ENCODE measurements at places on chromosomes 1 and 21. TPM values are rescaled to one million over a fixed set of nuclear protein-coding genes. Genes with fewer than 3 reads are reported as not detected.
A peak's percentile ranks its signal among the peaks of the same experiment; 100 is the strongest.

Gene C1orf53
- total RNA-seq = not detected

DNA sequence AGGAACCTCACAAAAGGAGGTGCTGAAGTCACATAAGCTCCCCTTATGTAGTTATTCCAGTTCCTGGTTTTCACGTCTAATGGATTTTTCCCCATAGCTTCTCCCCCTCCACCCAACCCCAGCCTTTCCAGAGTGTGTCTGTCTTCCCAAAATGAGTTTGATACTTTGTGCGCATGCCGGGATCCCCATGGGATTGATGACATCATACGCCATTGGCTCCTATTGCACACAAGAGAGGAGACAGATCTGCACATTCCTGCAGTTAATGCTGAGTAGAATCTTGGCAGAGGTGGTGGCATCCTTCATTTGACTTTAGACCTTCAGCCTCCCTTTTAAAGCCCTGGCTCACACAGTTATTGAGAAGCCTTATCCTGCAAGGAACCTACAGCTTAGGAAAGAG, 71.4 kb downstream of the DDR2 start:
- no peaks in the 10 kb centered on the region for H3K27me3 ChIP-seq
- H3K4me1 ChIP-seq = no peaks in the 10 kb centered on the region
- H3K4me3 ChIP-seq = no peak overlapping the region
- no peaks in the 10 kb centered on the region for H3K36me3 ChIP-seq

Gene RAD54L
- total RNA-seq = 0.80 TPM

GRCh38 chr1:158026651-158027050, 33.2 kb downstream of the KIRREL1 start:
- H3K27ac ChIP-seq = no peak overlapping the region
- H3K27me3 ChIP-seq = peaks cover 2% of the 10 kb centered on the region
- no peaks in the 10 kb centered on the region for H3K4me1 ChIP-seq
- no peak overlapping the region for H3K4me3 ChIP-seq
- no peak for DNase-seq

Gene KRTAP10-2
- not detected for total RNA-seq

DNA sequence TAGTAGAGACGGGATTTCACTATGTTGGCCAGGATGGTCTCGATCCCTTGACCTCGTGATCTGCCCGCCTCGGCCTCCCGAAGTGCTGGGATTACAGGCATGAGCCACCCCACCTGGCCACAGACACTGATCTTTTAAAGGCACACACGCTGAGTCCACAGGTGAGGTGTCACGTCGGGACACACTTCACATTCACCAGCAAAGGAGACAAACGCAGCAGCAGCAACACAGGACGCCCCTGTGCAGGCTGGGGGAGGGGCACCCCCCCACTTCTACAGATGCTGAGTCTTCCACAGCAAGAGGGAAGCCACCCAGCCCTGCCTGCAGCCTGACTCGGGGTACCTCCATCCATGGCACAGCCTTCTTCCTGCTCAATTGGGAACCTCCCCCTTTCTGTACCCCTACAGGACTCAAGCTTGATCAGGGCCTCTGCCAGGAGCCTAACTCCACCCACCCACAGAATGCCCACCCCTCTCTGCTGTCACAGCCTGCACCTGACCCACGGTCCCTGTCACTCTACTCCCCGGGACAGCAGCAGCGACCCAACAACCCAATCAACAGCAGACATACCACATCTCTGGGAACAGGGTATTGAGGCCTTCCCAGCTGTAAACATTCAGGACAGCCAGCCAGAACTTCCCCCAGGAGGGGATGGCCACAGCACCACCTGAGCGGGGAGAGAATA, 9.5 kb downstream of the LSS start:
- H3K4me3 ChIP-seq = no peak overlapping the region
- H3K27me3 ChIP-seq = no peaks in the 10 kb centered on the region
- DNase-seq = no peak
- peaks cover 4% of the 10 kb centered on the region for H3K36me3 ChIP-seq
- no peaks in the 10 kb centered on the region for H3K4me1 ChIP-seq
- H3K27ac ChIP-seq = no peak overlapping the region

- peaks cover 44% of the 10 kb centered on the region for H3K27me3 ChIP-seq
- H3K4me1 ChIP-seq = peaks cover 18% of the 10 kb centered on the region
- no peak overlapping the region for H3K27ac ChIP-seq
- no peak for DNase-seq
- H3K4me3 ChIP-seq = no peak overlapping the region
Measured at GRCh38 chr1:156868341-156868740, 7.7 kb downstream of the NTRK1 start.

- H3K27ac ChIP-seq = no peak overlapping the region
- H3K4me3 ChIP-seq = no peak overlapping the region
- peaks cover 3% of the 10 kb centered on the region for H3K4me1 ChIP-seq
- DNase-seq = no peak
Measured at GRCh38 chr21:38597421-38597820, 99.1 kb upstream of the ERG start.

Gene DNAH14
- total RNA-seq = not detected

DNA sequence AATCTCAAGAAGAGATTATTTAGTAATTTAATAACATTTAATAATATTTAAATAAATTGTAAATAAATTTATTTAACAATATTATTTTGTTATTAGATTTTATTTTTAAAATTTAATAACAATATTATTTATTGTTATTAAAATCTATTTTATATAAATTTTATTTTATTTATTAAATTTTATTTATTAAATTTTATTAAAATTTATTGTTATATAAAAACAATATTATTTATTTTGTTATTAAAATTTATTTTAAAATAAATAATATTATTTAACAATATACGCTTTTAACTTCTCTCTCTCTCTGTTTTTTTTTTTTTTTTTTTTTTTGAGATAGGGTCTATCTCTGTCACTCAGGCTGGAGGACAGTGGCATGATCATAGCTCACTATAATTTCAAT, 347.1 kb upstream of the LRRC7 start:
- no peaks in the 10 kb centered on the region for H3K27me3 ChIP-seq
- H3K4me3 ChIP-seq = no peak overlapping the region
- H3K27ac ChIP-seq = no peak overlapping the region
- no peaks in the 10 kb centered on the region for H3K4me1 ChIP-seq

Gene HOOK1
- 25.2 TPM for total RNA-seq

Gene CLCA1
- total RNA-seq = not detected

- H3K27me3 ChIP-seq = no peaks in the 10 kb centered on the region
- H3K4me1 ChIP-seq = peaks cover 49% of the 10 kb centered on the region
- peak overlapping the region; percentile 91 for H3K4me3 ChIP-seq
- DNase-seq = no peak
Measured at GRCh38 chr1:40384887-40385286, 11.4 kb downstream of the SMAP2 start.

Gene PCSK9
- not detected for total RNA-seq

Gene BARHL2
- total RNA-seq = not detected

- no peak for DNase-seq
- H3K4me3 ChIP-seq = no peak overlapping the region
- no peaks in the 10 kb centered on the region for H3K27me3 ChIP-seq
Measured at GRCh38 chr1:169001353-169001752, 105.1 kb upstream of the ATP1B1 start.

DNA sequence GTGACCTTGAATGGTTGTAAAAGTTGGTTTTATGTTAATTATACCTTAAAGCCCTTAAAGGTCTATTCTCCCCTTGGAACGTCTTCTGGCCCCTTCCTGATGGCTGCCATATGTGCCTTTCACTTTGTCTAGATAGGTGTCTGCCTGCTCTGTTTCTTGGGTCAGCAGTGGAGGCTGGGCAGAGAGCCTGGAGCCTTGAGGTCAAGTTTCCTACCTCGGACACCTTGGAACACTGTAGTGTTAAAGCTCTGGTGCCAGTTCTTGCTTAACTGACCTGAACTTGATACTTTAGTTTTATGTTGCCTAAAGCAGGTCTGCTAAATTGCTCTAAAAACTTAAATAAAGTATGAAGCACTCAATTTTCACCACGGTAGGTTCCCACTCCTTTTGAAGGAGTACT, 86.5 kb downstream of the CDC14A start:
- H3K4me3 ChIP-seq = peak overlapping the region; percentile 29
- H3K36me3 ChIP-seq = peaks cover 21% of the 10 kb centered on the region
- no peak for DNase-seq
- peak overlapping the region; percentile 86 for H3K27ac ChIP-seq
- peaks cover 23% of the 10 kb centered on the region for H3K4me1 ChIP-seq

DNA sequence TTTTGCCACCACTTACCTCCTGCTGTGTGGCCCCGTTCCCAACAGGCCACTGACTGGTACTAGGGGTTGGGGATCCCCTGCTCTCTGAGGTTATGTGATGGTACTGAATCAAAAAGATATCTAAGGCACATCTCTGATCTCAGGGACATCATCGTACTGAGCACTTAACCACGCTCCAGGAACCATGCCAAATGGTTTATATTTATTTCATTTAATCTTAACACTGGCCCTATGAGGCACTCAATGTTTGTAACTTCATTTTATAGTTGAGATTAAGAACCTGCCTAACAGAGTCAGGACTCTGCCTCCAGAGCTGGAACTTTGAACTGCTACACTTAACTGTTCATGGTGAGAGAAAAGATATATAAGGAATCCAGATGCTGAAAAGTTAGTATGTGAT, 98.0 kb upstream of the HP1BP3 start:
- H3K36me3 ChIP-seq = peaks cover 28% of the 10 kb centered on the region
- DNase-seq = no peak
- H3K4me1 ChIP-seq = no peaks in the 10 kb centered on the region
- no peak overlapping the region for H3K4me3 ChIP-seq
- H3K27ac ChIP-seq = no peak overlapping the region

Gene DNAJC6
- 3.3 TPM for total RNA-seq

DNA sequence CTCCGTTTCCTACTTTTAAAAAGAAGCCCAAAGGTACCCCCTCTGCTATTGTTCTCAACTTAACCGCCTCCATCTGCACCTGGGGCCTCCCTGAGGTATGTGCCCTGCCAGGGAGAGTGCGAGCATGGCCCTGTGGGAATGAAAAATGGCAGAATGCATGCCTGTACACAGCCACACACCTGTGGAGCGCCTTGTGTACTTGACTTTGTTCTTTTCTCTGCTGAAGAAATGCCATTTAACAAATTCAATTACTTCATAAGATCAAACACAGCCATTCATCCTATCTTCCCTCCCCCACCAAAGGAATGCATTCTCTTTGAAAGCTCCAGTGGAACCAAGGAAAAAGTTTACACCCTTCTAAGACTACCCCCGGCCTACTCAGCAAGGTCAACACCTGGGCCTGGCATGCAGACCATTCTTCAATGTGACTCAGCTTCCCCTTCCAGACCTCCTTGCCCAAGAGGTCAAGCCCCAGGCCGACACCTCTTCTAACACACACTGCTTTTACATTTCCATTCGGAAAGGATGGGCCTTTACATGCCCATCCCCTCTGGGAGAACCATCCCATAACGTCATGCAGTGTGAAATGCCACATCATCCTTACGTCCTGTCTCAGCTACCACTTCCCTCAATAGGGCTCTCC, 123.7 kb downstream of the SMYD2 start:
- no peaks in the 10 kb centered on the region for H3K4me1 ChIP-seq
- no peak overlapping the region for H3K27ac ChIP-seq
- H3K27me3 ChIP-seq = peaks cover 4% of the 10 kb centered on the region

DNA sequence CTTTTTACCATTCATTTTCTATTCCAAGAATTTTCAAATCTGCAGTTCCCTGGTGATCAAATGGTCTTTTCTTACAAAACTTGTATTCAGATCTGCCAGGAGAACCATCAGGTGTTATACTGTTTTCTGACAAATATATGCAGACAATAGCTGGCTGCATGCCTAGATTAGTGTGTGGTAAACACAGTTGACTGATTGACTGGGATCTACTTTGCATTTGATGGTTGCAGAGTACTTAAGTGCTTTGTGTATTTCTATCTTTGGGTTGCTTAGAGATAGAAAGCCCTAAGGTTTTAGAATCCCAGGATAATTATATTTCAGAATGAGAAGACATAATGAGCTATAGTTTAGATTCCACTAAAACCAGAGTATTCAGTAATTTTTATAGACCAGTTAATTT, 102.0 kb upstream of the CHODL start:
- H3K27ac ChIP-seq = no peak overlapping the region
- H3K27me3 ChIP-seq = no peaks in the 10 kb centered on the region
- no peaks in the 10 kb centered on the region for H3K4me1 ChIP-seq
- H3K4me3 ChIP-seq = no peak overlapping the region
- no peak for DNase-seq

Gene TNN
- not detected for total RNA-seq

Gene LCE1D
- total RNA-seq = not detected

GRCh38 chr21:34675871-34676270, 7.1 kb downstream of the CLIC6 start:
- peaks cover 42% of the 10 kb centered on the region for H3K27me3 ChIP-seq
- no peak for DNase-seq
- H3K36me3 ChIP-seq = peaks cover 2% of the 10 kb centered on the region
- H3K27ac ChIP-seq = no peak overlapping the region
- no peak overlapping the region for H3K4me3 ChIP-seq
- H3K4me1 ChIP-seq = peaks cover 7% of the 10 kb centered on the region

DNA sequence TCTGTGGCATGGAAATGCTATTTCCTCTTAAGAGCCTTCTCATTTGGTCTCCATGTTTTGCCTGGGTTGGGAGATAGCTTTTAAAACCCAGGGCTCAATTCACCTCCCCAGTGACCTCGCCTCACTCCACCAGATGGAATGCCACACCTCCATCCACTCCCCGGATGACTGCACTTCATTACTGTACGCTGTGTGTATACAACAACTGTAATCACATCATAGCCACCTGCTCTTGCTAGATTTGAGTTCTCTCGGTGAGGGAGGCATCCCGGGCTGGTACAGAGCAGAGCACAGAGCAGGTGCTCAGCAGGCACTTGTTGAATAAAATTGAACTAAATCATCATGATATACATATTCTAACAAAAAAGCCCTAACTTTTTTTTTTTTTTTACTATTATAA, 26.0 kb downstream of the SDE2 start:
- no peaks in the 10 kb centered on the region for H3K27me3 ChIP-seq
- peak overlapping the region; percentile 29 for H3K27ac ChIP-seq
- DNase-seq = no peak
- peaks cover 5% of the 10 kb centered on the region for H3K4me1 ChIP-seq
- H3K4me3 ChIP-seq = no peak overlapping the region

Gene TAS1R1
- total RNA-seq = not detected

- H3K4me3 ChIP-seq = peak overlapping the region; percentile 46
- peaks cover 51% of the 10 kb centered on the region for H3K36me3 ChIP-seq
- no peak for DNase-seq
Measured at GRCh38 chr1:233113009-233113879, 162.8 kb downstream of the NTPCR start.

Gene C1QB
- total RNA-seq = not detected

GRCh38 chr1:64659478-64660138, 85.3 kb upstream of the RAVER2 start:
- DNase-seq = no peak
- H3K4me1 ChIP-seq = no peaks in the 10 kb centered on the region
- peaks cover 8% of the 10 kb centered on the region for H3K36me3 ChIP-seq
- H3K27ac ChIP-seq = no peak overlapping the region
- no peak overlapping the region for H3K4me3 ChIP-seq

Data from naive thymus-derived CD8-positive, alpha-beta T cell (primary cell).